Activated CD8-positive, alpha-beta memory T cell treated with anti-CD3 and anti-CD28 coated beads for 4 hours (primary cell): ENCODE measurements at places on chromosomes 11 and 22.

- no peak for DNase-seq
These were observed 30.3 kb downstream of the ATM start for GRCh38 chr11:108253176-108253575.

GRCh38 chr22:21714786-21715185 lies 20.8 kb downstream of the YPEL1 start:
- no peak for DNase-seq

DNA sequence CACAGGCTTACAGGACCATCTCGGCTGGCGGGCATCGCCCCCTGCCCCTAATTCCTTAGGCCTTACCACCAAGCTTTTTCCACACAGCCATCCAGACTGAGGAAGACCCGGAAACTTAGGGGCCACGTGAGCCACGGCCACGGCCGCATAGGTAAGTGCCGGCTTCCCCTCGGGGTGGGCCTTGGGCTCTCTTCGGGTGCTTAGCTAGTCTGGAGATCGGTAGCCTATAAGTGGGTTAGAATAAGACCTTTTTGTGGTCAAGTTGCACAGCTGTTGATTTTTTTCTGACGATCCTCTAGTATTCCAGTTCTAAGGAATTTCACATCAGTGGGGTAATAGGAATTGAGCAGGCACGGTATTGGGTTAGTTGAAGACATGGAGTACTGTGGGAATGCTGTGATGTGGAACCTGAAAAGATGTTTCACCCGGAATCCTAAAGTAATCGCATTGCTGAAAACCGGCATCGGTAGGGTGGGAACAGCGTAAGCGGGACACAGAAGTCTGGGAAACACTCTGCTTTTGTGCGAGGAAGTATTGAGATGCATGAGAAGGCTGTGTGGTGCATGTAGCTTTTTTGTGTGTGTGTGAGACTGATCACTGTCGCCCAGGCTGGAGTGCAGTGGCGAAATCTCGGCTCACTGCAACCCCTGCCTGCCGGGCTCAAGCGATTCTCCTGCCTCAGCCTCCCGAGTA lies 669 bp downstream of the RPL27A start:
- DNase-seq, result no peak

GRCh38 chr22:27258616-27259172 lies 542.9 kb downstream of the MN1 start:
- no peak for DNase-seq

DNA sequence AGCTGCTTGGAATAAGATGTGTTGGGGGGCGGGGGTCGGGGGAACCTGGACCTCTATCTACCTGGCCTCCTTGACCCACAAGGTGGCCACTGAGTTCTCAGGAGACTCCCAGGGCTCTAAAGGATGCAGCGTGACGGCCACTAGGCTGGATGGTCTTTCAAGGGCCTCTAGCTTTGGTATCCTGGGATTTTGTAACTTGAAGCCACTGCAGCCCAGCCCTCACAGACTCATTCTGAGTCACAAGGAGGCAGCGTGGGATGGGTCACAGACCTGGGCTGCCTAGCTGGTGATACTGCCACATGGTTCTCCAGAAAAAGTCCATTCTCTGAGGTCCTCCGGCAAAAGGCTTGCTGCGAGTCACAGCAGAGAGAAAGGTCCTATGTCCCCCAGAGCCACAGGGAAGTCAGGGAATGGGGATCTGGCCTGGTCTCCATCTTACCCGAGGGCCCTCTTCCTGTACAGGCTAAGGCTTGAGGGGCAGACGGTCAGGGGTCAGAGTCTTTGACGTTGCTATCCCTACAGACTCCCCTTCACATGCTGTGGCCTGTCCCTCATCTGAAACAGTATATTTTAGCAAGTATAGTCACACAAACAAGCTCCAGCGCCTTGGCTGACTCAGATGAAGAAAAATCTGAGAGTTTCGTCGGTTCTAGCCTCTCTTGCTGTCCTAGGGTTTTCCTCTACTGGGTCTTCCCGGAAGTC lies 52.4 kb downstream of the KCNC1 start:
- DNase-seq, result no peak

- DNase-seq, result no peak
These were observed 30.1 kb downstream of the GGTLC2 start for GRCh38 chr22:22674467-22674866.

DNA sequence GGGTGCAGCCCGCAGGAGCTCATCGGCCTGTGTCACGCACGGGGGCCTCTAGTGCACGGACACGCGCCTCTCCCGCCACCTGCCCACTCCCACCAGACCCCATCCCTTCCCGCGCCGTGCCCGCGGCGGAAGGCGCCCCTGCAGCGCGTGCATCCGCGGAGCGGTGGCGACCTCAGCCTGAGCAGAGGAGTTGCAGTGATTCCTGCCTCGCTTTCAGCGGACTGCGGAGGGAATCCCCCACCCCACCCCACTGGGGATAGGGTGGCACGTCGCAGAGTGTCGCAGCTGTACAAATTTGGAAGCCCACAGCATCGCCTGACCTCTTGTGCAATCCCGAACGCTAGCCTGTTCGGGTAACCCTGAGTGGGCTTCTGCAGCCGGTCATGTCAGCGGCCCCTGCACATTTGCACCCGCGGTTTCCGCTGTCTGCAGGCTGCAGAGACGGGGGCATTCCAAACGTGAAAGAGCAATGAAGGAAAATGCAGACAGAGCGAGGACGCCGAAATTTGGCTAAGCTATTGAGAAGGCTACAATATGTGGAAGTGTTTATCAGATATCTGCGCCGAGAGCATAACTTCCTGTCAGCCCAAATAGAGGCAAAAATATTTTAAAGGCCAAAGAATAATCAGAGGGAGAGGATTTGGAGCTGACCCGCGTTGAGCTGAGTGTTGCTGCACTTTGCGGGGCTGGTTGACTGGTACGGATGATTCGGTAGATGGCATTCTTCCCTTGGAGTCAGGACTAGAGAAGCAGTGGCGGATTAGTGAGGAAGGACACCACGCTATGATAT lies 617 bp upstream of the ARHGAP20 start:
- DNase-seq, result no peak

- DNase-seq, result no peak
These were observed 61.4 kb upstream of the BMAL1 start for GRCh38 chr11:13216019-13216710.

GRCh38 chr11:907668-908067 lies 2.9 kb downstream of the CHID1 start:
- DNase-seq, result no peak

GRCh38 chr22:32752816-32753520 lies 48.5 kb upstream of the TIMP3 start:
- DNase-seq, result no peak

DNA sequence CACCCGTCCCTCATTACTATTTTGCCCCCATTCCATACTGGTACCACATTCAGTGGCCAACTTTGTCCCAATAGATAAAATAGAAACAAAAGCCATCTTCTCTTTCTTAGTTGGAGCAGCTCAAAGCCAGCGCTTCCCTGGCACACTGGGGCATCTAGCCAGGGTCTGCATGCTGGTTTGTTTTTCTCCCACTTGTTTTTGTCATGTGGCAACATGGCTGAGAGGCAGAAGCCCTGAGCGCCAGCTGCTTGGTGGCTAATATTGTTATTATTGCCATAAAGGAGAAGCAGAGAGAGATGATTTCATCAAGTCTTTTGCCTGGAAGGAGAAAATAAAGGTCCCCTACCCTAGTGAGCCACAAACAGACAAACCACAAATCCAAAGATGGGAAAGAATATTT lies 48.4 kb upstream of the CRTAM start:
- no peak for DNase-seq

DNA sequence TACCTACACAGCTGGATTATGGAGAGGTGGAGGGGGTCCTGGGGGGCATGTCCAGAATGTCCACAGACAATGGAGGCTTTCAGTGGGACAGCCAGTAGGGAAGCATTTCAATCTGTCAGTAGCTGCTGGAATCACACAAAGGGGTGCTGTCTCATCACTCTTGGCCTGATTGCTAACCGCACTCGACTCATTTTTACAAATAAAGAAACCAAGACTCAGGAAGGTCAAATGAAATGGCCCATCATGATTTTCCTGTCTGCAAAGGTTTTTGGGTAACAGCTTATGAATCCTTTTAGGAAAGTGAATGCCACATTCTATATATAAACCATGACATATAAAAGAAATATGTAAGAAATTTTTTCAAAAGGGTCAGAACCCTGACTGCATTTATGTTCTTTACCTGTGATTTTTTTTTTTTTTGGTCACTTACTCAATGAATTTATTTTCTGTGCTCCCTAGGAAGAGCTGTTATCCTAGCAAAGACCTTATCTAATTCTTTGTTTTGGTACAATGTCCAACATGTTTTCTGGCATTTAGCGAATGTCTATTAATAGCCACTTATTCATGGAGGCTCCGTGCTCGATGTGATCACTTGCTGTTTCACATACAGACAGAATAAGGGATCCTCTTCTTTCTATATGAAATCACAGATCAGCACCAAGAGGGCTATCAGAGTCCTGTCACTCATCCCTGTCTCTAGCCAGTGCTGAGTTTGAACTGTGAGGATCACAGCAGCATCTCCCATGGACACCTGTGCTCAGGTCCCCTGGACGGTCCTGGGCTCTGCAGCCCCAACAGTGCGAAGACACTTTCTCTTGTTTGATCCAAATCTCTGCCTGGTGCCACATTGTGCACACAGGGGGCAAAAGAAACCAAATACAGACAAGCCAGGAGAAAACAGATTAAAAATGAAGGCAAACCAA lies 979.7 kb downstream of the NTM start:
- no peak for DNase-seq

- DNase-seq, result no peak
These were observed 10.4 kb upstream of the GLYAT start for GRCh38 chr11:58742140-58742539.

- DNase-seq, result no peak
These were observed 101.1 kb downstream of the NELL1 start for GRCh38 chr11:20770414-20770946.

DNA sequence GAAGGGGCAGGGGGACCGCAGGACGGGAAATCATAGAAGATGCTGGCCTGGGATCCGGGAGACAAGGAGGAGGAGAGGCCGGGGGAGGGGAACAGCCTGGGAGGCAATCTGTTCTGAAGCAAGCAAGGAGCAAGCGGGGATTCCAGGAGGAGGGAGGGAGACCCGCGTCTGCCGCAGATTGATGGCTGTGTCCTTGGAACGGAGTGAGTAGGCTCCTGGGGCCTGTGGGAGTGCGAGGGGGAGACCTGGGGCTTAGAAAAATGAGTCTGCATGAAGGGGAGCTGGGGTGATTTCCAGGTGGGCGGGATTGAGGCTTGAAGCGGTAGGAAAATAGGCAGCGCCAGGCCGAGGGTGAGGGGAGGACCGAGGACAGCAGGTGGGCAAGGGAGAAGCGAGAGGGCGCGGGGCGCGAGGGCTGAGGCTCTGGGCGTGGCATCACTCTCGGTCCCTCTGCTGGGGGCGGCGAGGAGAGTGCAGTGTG lies 1.6 kb upstream of the LRRC55 start:
- no peak for DNase-seq

GRCh38 chr11:123833095-123833494 lies 26.9 kb upstream of the OR6M1 start:
- no peak for DNase-seq

GRCh38 chr11:26931248-26931631 lies 62.7 kb upstream of the FIBIN start:
- DNase-seq, result no peak

GRCh38 chr22:28711341-28711740 lies 30.3 kb downstream of the CHEK2 start:
- DNase-seq, result no peak

GRCh38 chr22:43183496-43184277 lies 3.2 kb downstream of the TTLL12 start:
- no peak for DNase-seq

- DNase-seq, result no peak
These were observed 13.3 kb downstream of the SMCO4 start for GRCh38 chr11:93529707-93530467.

- no peak for DNase-seq
These were observed 302.7 kb downstream of the DDX10 start for GRCh38 chr11:108967571-108967970.

DNA sequence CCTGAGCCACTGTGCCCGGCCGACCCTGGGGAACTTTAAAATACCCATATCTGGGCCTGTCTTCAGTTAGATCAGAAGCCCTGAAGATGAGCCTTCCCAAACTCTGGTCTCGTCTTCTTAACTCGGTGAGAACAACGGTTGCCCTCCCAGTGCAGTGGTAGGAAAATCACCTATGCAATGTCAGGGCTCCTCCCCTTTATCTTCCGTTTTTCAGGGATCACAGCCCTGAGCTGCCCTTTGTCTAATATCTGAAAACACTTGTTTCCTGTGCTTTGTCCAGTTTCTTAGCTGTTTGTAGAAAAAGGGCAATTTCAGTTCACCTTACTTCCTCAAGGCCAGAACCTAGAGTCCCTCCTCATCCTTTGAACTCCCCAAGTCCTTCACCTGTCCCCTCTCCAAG lies 9.4 kb downstream of the DRAP1 start:
- no peak for DNase-seq

DNA sequence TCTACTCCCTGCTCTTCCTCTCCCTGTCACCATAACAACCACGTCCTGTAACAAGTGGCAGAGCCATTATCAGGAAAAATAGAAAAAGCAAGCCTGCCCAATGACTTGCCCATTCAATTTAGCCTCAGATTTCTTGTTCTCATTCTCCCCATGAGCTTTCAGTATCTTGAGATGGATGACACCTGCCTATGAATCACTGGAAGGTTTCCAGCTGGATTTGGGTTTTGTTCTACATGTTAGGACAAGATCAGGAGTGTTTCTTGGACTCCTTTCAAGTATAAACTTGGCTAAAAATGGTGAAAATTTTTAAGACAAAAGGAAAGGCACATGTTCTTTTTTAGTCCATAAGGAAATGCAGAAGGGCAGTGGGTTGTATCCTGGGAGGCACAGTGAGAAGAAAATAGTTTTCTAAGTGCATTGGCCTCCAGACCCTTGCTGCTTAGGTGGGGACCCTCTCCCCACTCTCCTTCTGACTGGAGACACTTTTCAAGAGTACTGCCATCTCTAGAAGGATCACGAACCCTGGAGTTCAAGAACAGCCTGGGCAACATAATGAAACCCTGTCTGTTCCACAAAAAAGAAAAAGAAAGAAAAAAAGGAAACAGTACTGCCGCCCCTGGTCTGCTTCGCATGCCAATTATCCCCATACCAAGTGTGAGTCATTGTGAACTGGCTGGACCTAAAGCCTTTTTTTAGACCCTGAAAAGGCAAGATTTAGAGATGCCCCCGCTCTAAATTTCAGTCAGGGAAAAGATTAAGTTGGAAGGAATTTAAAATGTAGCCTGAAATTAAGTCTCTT lies 51.0 kb downstream of the MTNR1B start:
- DNase-seq, result no peak

DNA sequence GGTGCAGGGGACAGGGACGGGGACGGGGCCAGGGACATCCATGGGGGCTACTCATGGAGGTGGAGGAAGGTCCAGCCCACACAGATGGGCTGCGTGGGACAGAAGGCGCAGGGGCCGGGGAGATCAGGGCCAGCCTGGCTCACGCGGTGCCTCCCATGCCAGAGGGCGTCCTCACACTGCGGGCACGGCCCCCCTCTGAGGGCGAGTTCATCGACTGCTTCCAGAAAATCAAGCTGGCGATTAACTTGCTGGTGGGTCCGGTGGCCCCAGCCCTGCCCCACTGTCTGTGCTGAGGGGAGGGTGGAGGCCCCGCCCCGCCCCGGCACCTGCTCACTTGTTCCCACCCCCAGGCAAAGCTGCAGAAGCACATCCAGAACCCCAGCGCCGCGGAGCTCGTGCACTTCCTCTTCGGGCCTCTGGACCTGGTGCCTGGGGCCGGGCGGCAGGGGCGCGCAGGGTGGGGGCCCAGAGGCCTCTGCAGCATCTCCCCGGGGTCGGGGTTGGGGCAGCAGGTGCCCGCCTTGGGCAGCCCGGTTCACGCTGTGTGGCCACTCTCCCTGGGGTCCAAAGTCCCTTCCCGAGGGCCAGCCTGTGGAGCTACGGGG lies 15.8 kb downstream of the EPS8L2 start:
- no peak for DNase-seq

- DNase-seq, result no peak
These were observed 88.3 kb downstream of the BDNF start for GRCh38 chr11:27611947-27612455.
